Stimulated activated CD8-positive, alpha-beta memory T cell treated with anti-CD3 and anti-CD28 coated beads, Interleukin-15, amount 100 ng/mL, for 1 hour (primary cell): ENCODE measurements at places on chromosomes 3 and 15.

DNA sequence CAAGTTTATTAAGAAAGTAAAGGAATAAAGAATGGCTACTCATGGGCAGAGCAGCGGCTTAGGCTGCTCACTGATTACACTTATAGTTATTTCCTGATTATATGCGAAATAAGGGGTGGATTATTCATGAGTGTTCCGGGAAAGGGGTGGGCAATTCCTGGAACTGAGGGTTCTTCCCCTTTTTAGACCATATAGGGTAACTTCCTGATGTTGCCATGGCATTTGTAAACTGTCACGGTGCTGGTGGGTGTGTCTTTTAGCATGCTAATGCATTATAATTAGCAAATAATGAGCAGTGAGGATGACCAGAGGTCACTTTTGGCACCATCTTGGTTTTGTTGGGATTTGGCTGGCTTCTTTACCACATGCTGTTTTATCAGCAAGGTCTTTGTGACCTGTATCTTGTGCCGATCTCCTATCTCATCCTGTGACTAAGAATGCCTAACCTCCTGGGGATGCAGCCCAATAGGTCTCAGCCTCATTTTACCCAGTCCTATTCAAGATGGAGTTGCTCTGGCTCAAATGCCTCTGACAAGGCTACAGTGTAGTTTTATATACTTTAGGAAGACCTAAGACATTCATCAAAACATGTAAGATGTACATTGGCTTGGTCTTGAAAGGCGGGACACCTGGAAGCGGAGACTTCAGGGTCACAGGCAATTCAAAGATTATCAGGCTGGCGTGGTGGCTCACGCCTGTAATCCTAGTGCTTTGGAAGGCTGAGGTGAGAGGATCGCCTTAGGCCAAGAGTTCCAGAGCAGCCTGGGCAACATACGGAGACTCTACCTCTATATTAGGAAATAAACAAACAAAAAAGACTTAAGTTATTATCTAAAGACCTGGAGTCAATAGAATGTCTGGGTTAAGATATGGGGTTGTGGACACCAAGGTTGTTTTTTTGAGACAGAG, 3.2 kb upstream of the BLOC1S6 start:
- no peak for DNase-seq

DNA sequence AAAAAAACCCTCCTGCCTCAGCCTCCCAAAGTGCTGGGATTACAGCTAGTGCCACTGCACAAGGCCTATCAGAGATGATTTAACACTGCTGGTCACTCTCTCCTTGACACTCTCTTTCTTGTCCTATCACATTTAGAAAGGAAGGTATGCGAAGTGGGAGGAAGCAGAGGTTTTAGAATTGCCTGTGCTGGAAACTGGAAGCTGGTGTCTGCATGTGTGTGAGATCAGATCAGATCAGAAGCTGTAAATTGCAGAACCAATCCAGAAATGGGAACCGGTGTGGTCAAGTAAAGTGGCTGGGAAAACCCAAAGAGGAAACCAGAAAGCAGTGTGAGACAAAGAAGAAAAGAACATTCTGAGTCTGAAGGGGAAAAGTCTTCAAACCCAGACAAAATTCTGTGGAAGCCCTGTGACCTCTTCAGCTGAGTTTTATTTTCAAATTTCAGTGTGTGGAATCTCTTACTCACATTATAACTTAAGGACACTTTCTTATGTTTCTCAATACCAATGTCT, 2.8 kb downstream of the EFHB start:
- no peak for DNase-seq

- DNase-seq = no peak
Observed at GRCh38 chr3:195755791-195756676, 35.3 kb downstream of the MUC20 start.

- DNase-seq = no peak
Observed at GRCh38 chr3:175226444-175226843, 367.3 kb downstream of the NAALADL2 start.

GRCh38 chr3:47932421-47932820, 83.8 kb downstream of the MAP4 start:
- no peak for DNase-seq
